Stimulated activated CD8-positive, alpha-beta memory T cell treated with anti-CD3 and anti-CD28 coated beads, Interleukin-7, amount 100 ng/mL, for 1 hour (primary cell): ENCODE measurements at places on chromosomes 2 and 18.

- no peak for DNase-seq
These were observed 22.3 kb upstream of the CAVIN2 start for GRCh38 chr2:191869178-191869577.

GRCh38 chr2:157874348-157874747 lies 1.8 kb downstream of the ACVR1 start:
- no peak for DNase-seq

DNA sequence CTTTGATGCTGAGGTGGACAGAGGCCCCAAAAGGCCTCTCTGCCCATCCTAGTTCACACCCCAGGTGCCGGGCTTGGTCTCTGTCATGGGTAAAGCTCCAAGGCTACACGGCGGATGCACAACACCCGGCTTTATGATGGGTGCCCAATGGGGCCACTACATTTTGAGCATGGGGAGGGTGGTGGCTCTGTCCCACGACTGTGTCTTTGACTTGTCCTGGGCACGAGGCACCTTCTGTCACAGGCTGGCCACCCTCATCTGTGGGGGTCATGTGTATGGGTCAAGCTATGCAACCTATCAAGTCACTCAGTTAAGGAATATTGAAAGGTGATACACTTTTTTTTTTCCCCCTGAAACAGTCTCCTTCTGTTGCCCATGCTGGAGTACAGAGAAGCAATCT lies 63.7 kb downstream of the EDAR start:
- no peak for DNase-seq

GRCh38 chr2:189287982-189288521 lies 108.5 kb upstream of the COL5A2 start:
- no peak for DNase-seq

DNA sequence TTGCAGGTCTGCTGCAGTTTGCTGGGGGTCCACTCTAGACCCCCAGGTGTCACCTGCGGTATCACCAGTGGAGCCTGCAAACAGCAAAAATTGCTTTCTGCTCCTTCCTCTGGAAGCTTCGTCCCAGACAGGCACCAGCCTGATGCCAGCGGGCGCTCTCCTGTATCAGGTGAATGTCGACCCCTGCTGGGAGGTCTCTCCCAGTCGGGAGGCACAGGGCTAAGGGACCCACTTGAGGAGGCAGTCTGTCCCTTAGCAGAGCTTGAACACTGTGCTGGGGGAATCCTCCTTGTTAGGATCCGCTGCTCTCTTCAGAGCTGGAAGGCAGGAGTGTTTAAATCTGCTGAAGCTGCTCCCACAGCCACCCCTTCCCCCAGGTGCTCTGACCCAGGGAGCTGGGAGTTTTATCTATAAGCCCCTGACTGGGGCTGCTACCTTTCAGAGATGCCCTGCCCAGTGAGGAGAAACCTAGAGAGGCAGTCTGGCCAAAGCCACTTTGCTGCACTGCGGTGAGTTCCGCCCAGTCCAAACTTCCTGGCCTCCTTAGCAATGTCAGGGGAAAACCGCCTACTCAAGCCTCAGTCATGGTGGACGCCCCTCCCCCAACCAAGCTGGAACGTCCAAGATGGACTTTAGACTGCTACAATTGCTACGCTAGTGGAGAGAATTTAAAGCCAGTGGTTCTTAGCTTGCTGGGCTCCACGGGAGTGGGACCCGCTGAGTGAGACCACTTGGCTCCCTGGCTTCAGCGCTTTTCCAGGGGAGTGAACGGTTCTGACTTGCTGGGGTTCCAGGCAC lies 652.5 kb downstream of the KCNJ3 start:
- DNase-seq: no peak

DNA sequence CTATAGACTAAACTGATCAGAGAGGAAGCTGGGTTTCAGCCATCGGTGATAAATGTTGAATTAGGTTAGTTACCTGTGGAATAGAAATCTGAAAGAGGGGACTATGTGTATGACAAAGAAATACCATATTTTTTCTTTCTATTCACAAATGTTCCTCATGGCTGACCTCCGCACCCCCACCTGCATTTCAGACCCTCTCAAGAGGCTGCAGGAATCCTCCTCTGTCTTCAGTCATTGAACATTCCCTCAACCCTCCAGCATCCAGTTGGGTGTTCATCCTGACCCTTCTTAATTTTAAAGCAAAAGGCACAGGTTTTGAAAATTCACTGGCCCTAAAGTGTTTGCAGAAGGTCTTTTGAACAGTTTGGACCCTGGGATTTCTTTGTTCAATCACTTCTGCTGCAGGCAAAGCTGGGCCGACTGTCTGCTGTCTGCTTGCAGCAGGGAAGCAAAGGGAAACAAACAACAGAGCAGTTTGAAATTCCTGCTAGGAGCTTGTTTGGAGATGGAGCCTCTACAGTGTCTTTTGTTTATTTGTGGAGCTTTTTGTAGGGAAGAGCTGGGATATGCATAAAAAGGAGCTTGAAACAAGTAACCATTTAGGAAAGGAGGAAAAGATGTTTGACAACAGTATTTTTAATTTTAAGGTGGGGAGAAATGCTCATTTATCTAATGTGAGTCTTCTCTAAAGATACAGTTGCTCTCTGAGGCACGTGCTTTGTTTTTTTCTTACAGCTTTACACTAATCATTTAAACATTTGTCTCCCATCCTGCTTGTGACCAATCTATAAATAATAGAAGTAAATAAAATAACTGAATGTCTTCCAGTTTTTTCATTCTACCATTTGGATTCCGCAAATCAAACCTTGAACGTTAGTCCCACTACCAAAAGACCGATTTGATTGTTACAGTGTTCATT lies 213.3 kb upstream of the MMADHC start:
- DNase-seq: no peak

DNA sequence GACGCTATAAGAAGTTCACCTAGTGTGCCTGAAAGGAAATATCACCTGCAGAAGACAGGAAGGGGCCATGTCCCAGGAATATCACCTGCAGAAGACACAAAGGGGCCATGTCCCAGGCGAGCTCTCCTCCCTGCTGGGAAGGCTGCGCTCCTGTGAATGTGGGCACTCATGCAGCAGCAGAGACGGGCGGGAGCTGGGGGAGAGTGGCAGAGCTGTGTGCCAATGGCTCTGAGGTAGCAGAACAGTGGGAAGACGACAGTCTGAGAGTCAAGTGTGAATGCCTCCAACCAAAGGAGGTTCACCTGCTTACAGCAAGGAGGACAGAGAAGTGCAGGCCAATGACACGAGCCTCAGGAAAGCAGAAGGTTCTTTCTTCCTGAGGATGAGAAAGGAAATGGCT lies 117.9 kb upstream of the SALL3 start:
- DNase-seq: no peak

DNA sequence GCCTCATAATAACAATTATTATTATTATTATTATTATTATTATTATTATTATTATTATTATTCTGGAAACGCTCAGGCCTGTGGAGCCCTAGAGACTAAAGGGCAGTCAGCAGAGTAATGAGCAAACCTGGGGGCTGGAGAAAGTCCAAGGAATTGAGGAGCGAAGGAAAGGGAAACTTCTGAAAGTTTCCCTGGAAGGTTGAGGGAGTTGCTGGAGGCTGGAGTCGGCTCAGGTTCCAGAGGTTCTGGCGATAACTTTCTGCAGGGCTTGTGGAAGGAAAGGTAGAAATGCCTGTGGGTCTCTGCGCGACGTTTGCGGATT lies 9.2 kb downstream of the POU3F3 start:
- no peak for DNase-seq

DNA sequence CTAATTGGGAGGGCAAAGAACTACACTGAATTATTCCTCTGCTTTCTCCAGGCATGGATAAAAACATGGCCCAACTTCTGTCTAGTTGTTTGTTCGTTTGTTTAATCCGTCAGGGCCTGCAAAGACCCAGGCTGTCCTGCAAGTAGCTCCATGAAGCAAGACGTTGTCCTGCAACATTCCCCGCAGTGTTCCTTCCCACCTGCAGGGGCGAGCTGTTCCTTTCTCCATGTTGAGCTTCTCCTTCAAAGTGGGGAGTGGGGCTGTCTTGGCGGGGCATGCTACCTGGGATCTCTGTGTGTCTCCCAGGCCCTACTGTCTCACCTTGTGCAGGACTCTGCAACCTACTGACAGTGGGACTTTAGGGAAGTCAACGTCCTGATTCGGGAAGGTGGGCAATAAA lies 264.0 kb upstream of the SMIM21 start:
- no peak for DNase-seq

GRCh38 chr2:46091961-46092667 lies 205.1 kb upstream of the EPAS1 start:
- no peak for DNase-seq

- DNase-seq: no peak
These were observed 46.0 kb upstream of the PAX8 start for GRCh38 chr2:113324684-113325160.

GRCh38 chr2:220748875-220749479 lies 823.1 kb downstream of the EPHA4 start:
- no peak for DNase-seq

GRCh38 chr2:134771313-134771801 lies 52.6 kb upstream of the TMEM163 start:
- no peak for DNase-seq

GRCh38 chr18:10142496-10143160 lies 228.8 kb downstream of the VAPA start:
- DNase-seq: no peak

DNA sequence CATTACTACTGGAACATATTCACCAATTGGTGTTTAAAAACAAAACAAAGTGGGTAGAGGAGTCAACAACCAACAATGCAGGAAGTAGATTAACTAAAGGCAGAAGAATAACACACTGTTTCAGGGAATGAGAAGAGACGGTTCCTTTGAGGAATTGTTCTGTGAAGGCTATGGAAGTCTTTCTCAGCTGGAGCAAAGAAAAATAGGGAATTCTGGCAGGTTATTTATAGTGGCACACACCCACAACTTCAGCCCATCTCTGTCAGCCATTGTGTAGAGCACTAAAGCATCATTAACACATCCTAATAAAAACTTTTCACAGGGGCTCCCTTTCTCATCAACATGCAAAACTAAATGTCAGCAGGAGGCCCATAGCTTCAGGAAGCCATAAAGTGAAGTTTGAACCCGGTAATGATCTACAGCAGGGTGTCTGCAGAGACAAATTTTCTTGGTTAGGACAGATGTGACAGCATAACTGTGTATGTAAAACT lies 113.6 kb downstream of the CDH2 start:
- DNase-seq: no peak

GRCh38 chr2:142742371-142743214 lies 134.9 kb upstream of the KYNU start:
- no peak for DNase-seq

GRCh38 chr2:96815326-96816126 lies 542 bp upstream of the CNNM3 start:
- no peak for DNase-seq

DNA sequence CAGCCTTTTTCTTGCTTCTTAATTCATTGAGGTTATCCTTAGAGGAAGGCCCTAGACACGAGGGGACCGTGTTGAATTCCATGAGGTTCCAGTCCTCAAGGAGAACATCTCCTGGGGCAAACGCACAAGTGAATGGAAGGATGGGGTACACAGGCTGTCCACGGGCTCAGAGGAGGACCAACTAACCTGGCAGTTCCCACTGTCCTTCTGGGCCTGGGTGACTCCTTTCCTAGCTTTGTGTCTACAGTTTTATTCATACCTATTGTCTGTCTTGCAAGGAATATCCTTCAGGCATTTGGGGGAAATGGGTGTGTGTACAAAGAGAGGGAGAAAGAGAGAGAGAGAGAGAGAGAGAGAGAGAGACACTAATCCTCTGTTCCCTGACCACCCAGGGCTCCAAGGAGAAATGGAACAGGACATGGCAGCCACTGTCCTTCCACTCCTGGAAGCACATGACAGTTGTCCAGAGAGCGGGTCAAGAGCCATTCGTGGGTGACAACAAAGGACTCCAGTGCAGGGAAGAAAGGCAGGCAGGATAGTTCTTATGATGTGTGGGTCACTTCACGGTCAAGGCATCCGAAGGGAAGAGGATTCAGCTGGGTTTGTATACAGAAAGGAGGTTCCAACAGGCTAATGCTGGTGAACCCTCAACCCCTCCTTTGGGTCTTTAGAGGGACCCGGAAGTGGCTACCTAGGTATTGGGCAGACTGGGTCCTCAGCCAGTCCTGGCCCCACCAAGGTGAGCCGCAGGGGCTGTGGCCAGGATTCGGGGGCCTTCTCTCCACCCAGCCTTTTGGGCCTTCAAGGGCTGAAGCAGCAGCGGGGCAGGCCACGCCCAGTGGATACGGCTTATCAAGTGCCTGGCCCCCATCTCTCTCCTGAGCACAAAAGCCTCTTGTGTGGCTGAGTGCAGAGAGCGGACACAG lies 150.6 kb downstream of the MYCN start:
- DNase-seq: no peak

GRCh38 chr2:235447210-235447609 lies 46.6 kb upstream of the AGAP1 start:
- DNase-seq: no peak

DNA sequence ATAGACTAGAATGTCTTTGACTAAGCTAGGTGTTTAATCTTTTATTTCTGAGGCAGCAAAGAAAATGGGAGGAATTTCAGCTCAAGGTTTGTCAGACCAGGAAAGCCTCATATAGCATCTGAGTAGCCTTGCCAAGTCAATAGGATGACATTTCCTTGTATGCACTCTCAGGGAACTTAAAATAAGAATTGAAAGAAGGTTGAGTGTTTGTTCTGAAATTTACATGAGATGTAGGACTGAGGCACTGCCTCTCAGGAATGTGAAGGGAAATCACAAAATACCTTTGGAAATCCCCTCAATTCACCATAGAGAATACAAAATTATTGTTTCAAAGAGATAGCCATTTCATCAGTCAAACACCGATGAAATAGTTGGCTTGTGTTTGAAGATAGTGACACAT lies 392.0 kb upstream of the NRP2 start:
- no peak for DNase-seq

DNA sequence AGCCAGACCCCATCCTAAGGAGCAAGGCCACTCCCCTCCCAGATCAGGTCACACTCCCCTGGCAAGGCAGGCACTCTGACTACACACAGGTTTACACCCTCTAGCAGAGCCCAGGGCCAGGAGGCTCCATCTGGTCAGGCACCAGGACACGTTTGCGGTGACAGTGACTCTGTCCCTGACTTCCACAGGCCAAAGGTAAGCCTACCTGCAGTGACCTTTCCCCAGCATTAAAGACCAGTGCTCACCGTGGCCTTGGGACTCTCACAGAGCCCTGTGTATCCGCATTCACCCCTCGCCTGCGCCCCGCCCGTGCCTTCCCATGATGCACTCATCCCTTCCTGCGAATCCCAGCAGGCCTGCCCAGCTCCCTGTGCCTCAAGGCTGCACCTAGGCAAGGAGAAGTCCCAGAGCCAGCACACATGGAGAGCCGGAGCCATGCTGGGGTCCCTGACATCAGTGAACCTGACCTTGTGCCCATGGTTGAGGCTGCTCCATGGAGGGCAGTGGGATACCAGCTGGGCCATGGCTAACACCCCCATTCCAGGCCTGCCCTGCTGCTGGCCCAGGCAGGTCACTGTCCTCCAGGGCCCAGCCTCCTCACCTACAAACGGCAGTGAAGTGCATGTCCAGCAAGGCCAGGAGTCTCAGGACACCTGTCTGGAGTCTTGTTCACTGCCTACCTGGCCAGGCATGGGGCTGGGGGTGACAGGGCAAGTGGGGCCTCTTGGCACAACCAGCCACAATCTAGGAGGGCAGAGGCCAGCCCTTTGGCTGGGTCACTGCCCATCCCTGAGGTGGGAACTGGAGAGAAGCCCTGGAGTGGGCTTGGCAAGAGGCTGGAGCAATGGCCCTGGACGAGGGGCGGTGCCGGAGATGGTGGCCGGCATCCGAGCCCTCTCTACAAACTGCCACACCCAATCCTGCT lies 3.0 kb downstream of the NEURL3 start:
- DNase-seq: no peak

- DNase-seq: no peak
These were observed 8.1 kb downstream of the SP9 start for GRCh38 chr2:174342686-174343342.
